Breast epithelium (tissue), 4 donors: ENCODE measurements at places on chromosomes 5 and 9. TPM values are rescaled to one million over a fixed set of nuclear protein-coding genes. Genes with fewer than 3 reads are reported as not detected.

GRCh38 chr9:32603914-32604852 is 31.2 kb upstream of the NDUFB6 start:
- no peaks in the 10 kb centered on the region for H3K4me1 ChIP-seq
- no peak overlapping the region for H3K4me3 ChIP-seq
- no peaks in the 10 kb centered on the region for H3K36me3 ChIP-seq
- no peak overlapping the region for H3K27ac ChIP-seq
- H3K27me3 ChIP-seq, result no peaks in the 10 kb centered on the region

- no peak for DNase-seq
- H3K4me3 ChIP-seq, result no peak overlapping the region
- H3K36me3 ChIP-seq, result no peaks in the 10 kb centered on the region
- no peak overlapping the region for H3K27ac ChIP-seq
These were observed 16.7 kb upstream of the COMMD10 start for GRCh38 chr5:116068028-116068632.

GRCh38 chr5:74019923-74020322 is 393.9 kb downstream of the ARHGEF28 start:
- no peak overlapping the region for H3K27ac ChIP-seq
- DNase-seq, result no peak
- no peaks in the 10 kb centered on the region for H3K27me3 ChIP-seq
- H3K4me3 ChIP-seq, result no peak overlapping the region

DNA sequence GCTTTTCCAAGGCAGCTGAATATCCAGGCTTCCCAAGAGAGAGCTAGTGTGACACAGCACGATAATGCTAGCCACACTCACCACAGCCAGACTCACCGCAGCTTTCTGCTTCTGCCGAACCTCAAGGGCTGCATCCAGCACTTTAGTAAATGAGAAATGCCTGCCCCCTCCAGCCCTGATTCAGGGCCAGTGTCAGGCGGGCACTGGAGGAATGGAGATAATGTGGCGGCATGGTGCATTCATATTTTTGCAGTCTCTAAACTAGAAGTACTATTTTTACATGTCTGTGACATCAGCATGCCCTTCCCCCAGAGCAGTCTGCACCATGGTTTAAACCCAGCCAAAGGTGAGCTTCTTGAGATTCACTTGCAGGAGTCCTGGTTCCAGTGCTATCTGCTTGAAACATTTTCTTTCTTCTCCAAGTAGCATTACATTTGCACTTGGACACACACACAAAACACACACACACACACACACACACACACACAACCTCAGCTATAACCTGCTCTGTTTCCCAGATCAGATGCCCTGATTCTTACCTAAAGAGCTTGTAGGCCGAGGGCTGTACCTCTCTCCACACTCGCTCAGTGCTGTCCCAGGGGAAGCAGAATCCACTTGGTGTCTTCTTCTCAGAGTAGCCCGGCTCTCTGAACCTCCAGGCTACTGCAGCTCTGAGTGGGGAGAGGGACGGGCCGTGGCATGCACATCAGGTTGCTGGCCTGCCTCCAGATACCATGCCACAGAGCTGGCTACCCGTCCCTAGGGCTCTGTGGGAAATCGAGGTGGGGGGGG is at the start of gene FGF1:
Gene FGF1, minus strand, starts transcription at position 673 of the 792 bp plus-strand sequence. CDS start 71,963 bp downstream, outside the sequence.
- no peaks in the 10 kb centered on the region for H3K36me3 ChIP-seq
- H3K27ac ChIP-seq, result peak within 1 kb of the TSS; percentile 74
- H3K4me1 ChIP-seq, result peaks cover 5% of the 10 kb centered on the region

GRCh38 chr9:137317718-137318511 is 15.8 kb upstream of the NRARP start:
- no peak for DNase-seq
- H3K27ac ChIP-seq, result peak overlapping the region; percentile 45
- peaks cover 7% of the 10 kb centered on the region for H3K4me1 ChIP-seq
- H3K36me3 ChIP-seq, result no peaks in the 10 kb centered on the region
- no peak overlapping the region for H3K4me3 ChIP-seq

GRCh38 chr9:109903515-109904138 is 123.6 kb downstream of the PALM2AKAP2 start:
- no peaks in the 10 kb centered on the region for H3K27me3 ChIP-seq
- no peak overlapping the region for H3K27ac ChIP-seq
- DNase-seq, result peak; percentile 49
- H3K36me3 ChIP-seq, result no peaks in the 10 kb centered on the region
- no peak overlapping the region for H3K4me3 ChIP-seq

The CCDC192 gene
- total RNA-seq, result 1.3 TPM

GRCh38 chr9:34994260-34994899 is 4.8 kb downstream of the DNAJB5 start:
- H3K27me3 ChIP-seq, result no peaks in the 10 kb centered on the region
- no peaks in the 10 kb centered on the region for H3K36me3 ChIP-seq
- no peak overlapping the region for H3K4me3 ChIP-seq

DNA sequence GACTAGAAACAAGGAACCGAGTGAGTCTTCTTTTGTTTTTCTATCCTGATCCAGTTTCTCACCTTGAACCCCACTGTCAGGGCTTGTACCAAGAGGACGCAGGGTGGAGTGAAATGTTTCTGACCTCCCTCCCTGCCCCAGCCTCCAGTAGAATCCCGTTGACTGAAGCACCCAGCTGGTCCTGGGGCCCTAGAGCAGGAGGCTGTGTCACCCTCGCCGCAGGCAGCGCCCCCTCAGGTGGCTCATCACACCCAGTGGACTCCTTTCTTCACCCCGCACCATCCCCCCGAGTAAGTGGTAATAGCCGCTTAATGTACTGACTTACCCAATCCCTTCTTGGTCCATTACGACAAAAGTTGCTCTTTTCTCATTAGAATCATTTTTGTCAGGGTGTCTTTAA is 53.8 kb downstream of the MVB12B start:
- H3K4me3 ChIP-seq, result no peak overlapping the region
- no peaks in the 10 kb centered on the region for H3K4me1 ChIP-seq
- H3K27me3 ChIP-seq, result no peaks in the 10 kb centered on the region
- H3K27ac ChIP-seq, result no peak overlapping the region
- no peak for DNase-seq

DNA sequence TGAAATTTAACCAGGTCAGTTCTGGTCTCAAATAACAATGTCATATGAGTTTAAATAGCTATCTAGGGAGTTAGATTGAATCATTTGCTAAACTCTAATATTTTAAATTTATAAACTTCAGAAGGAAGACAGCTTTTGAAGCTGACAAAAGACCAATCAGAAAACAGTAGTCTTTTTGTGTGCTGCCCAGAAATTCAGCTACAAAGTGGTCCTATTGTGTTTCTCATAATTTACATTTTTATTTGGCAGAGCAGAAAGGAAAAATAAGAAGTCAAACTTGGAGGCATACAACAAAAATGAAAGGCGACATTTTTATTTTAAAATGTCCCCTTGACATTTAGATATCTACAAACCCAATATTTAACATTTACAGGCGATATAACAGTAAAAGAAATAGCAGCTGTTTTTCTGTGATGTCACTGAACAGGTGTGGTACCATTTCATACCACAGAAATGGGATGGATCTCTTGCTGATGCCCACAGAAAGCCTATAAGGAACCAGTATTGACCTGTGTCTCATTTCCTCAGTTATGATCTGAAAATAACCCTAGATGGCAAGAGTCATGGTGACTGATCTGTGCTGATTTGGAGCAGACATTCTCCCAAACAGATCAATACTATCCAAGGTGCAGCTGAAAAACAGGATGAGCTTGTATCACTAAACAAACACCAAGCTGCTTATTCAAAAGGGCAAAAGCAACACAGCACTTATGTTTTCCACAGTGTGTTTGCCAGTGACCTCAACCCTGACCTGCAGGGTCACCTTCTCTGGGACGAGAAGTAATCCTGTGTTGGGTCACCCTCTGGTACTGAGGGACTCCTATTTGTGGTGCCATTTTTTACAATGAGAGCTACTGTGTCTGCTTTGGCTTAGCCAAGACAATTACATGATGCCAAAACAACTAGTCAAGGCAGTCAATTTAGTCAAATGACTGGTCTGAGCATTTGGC is 3.6 kb upstream of the FST start:
- DNase-seq, result no peak
- no peak overlapping the region for H3K27ac ChIP-seq
- H3K4me1 ChIP-seq, result no peaks in the 10 kb centered on the region
- no peaks in the 10 kb centered on the region for H3K27me3 ChIP-seq

DNA sequence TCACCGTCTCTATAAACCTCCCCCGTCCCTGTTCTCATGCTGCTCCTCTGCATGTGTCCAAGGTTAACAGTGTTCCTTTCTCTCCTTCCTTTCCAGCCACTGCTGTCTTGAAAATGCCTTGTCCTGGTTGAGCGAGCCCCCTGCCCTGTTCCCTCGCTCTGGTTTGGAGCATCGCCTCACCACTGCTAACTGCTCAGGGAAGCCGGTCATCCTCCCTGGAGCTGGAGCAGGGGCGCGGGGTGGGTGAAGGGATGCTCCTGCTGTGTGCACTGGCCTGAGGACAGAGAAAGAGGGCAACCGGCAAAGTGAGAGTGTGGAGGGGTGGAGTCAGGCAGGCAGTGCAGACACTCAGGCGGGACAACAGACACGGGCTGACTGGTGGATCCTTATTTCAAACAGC is 19.4 kb downstream of the UBE2QL1 start:
- H3K4me1 ChIP-seq, result no peaks in the 10 kb centered on the region
- H3K27me3 ChIP-seq, result no peaks in the 10 kb centered on the region
- H3K27ac ChIP-seq, result no peak overlapping the region
- DNase-seq, result no peak
- no peak overlapping the region for H3K4me3 ChIP-seq

GRCh38 chr5:25334350-25334749 is 689.6 kb upstream of the CDH10 start:
- H3K36me3 ChIP-seq, result no peaks in the 10 kb centered on the region
- no peak for DNase-seq
- no peak overlapping the region for H3K4me3 ChIP-seq
- no peak overlapping the region for H3K27ac ChIP-seq
- no peaks in the 10 kb centered on the region for H3K27me3 ChIP-seq
- no peaks in the 10 kb centered on the region for H3K4me1 ChIP-seq

- no peak overlapping the region for H3K27ac ChIP-seq
- no peaks in the 10 kb centered on the region for H3K4me1 ChIP-seq
- no peak overlapping the region for H3K4me3 ChIP-seq
- DNase-seq, result no peak
These were observed 431.5 kb upstream of the EDIL3 start for GRCh38 chr5:84816160-84816559.

The CDH10 gene
- total RNA-seq, result not detected

GRCh38 chr9:86843206-86843605 is 104.1 kb downstream of the GAS1 start:
- no peak for DNase-seq
- no peaks in the 10 kb centered on the region for H3K27me3 ChIP-seq
- no peaks in the 10 kb centered on the region for H3K4me1 ChIP-seq
- no peak overlapping the region for H3K4me3 ChIP-seq
- H3K27ac ChIP-seq, result no peak overlapping the region
- H3K36me3 ChIP-seq, result no peaks in the 10 kb centered on the region

GRCh38 chr5:72183101-72183520 is 75.8 kb downstream of the MAP1B start:
- H3K4me3 ChIP-seq, result no peak overlapping the region
- H3K4me1 ChIP-seq, result no peaks in the 10 kb centered on the region
- H3K36me3 ChIP-seq, result no peaks in the 10 kb centered on the region
- no peak for DNase-seq

The SPRY4 gene
- 18.0 TPM for total RNA-seq

DNA sequence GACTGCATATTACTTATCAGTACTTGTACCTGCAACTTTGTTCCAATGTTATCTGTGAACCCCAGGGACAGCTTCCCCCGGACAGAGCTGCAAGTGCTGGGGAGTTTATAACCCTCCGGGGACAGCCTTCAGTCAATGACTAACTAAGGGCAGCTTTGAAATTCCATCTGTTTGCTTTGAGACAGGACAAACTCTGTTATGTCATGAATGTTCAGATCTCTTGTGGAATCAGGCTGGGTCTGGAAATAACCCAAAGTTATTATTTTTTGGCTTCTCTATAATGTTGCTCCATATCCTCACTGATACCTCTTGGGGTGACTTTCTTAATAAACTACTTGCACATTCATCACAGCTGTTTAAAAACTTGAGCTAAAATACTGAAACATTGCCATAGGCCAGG is 617.5 kb upstream of the TLE4 start:
- no peaks in the 10 kb centered on the region for H3K4me1 ChIP-seq
- H3K4me3 ChIP-seq, result no peak overlapping the region
- no peak for DNase-seq
- H3K36me3 ChIP-seq, result no peaks in the 10 kb centered on the region

The HACD4 gene
- 3.3 TPM for total RNA-seq

- H3K4me1 ChIP-seq, result no peaks in the 10 kb centered on the region
- H3K36me3 ChIP-seq, result no peaks in the 10 kb centered on the region
- H3K27ac ChIP-seq, result peak overlapping the region; percentile 74
These were observed 496 bp downstream of the CXCL14 start for GRCh38 chr5:135578305-135578684.

- H3K27me3 ChIP-seq, result no peaks in the 10 kb centered on the region
- no peaks in the 10 kb centered on the region for H3K4me1 ChIP-seq
- H3K4me3 ChIP-seq, result no peak overlapping the region
- DNase-seq, result peak; percentile 39
- no peaks in the 10 kb centered on the region for H3K36me3 ChIP-seq
- H3K27ac ChIP-seq, result peak overlapping the region; percentile 48
These were observed 46.3 kb downstream of the TNFAIP8 start for GRCh38 chr5:119402081-119402480.

The ENG gene
- total RNA-seq, result 50.8 TPM

DNA sequence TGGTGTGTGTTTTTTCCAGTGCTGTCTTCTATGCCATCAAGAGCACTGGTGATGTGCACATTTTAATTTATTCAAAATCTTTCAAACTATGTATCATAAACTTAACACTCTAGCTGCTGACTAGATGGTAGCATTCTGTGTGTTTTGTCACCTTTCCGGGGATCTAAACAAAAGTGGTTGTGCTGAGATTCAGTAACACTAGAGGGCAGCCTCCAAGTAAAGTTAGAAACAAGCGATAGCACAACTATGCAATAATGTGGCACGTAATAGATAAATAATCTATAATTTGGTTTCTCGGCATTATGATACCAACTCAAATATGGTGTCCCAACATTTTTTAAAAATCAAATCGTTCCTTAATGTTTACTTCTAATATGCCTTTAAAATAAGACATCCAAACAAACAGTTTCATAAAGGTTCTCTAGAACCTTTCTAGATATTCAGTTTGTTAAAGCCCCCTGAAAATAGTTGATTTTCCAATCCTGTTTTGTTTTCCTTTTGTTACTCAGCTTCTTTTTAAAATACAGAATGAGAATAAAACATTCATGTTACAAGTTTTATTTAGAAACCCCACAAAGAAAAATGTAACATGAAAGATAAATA is 16.9 kb downstream of the SEMA6A start:
- H3K4me1 ChIP-seq, result no peaks in the 10 kb centered on the region
- H3K36me3 ChIP-seq, result no peaks in the 10 kb centered on the region
- H3K27ac ChIP-seq, result no peak overlapping the region

- H3K4me1 ChIP-seq, result peaks cover 65% of the 10 kb centered on the region
- no peaks in the 10 kb centered on the region for H3K36me3 ChIP-seq
- no peak overlapping the region for H3K4me3 ChIP-seq
- H3K27ac ChIP-seq, result peak overlapping the region; percentile 98
- no peak for DNase-seq
These were observed 3.5 kb downstream of the RALGDS start for GRCh38 chr9:133117271-133118178.

GRCh38 chr5:61319388-61320146 is 12.5 kb upstream of the ZSWIM6 start:
- no peak for DNase-seq
- no peaks in the 10 kb centered on the region for H3K4me1 ChIP-seq
- H3K27ac ChIP-seq, result no peak overlapping the region
- H3K27me3 ChIP-seq, result no peaks in the 10 kb centered on the region
- no peaks in the 10 kb centered on the region for H3K36me3 ChIP-seq

- no peak overlapping the region for H3K4me3 ChIP-seq
- peak overlapping the region; percentile 84 for H3K27ac ChIP-seq
- DNase-seq, result no peak
- H3K27me3 ChIP-seq, result no peaks in the 10 kb centered on the region
These were observed 1.1 kb upstream of the CD14 start for GRCh38 chr5:140634103-140634502.

- H3K4me3 ChIP-seq, result no peak overlapping the region
- no peaks in the 10 kb centered on the region for H3K4me1 ChIP-seq
- no peak for DNase-seq
- no peaks in the 10 kb centered on the region for H3K36me3 ChIP-seq
These were observed 243.0 kb upstream of the SLC24A2 start for GRCh38 chr9:20031836-20032235.
